Uterus (tissue), 4 donors: ENCODE measurements at places on chromosomes 3 and 15. TPM values are rescaled to one million over a fixed set of nuclear protein-coding genes. Genes with fewer than 3 reads are reported as not detected.
A peak's percentile ranks its signal among the peaks of the same experiment; 100 is the strongest.

- DNase-seq = no peak
Measured at GRCh38 chr3:193346259-193346658, 32.3 kb downstream of the ATP13A5 start.

DNA sequence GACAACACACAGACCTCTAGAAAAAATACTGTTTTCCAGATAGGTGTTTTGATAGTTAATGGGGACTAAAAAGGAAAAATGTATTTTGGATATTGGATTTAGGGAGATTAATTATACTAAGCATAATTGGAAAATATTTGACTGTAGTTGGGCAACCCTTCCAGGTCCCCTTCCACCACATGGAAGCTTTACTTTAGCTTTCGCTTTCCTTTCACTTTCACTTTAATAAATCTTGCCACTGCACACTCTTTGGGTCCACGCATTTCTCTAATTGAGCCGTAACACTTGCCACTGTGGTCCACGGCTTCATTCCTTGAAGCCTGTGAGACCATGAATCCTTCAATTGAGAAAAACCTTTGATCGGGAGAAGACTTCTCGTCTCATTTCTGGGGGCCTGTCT is 15.5 kb downstream of the GLDN start:
- DNase-seq = no peak

TMEM212 gene
- total RNA-seq = not detected

EPHB3 gene
- total RNA-seq = 9.4 TPM

DNA sequence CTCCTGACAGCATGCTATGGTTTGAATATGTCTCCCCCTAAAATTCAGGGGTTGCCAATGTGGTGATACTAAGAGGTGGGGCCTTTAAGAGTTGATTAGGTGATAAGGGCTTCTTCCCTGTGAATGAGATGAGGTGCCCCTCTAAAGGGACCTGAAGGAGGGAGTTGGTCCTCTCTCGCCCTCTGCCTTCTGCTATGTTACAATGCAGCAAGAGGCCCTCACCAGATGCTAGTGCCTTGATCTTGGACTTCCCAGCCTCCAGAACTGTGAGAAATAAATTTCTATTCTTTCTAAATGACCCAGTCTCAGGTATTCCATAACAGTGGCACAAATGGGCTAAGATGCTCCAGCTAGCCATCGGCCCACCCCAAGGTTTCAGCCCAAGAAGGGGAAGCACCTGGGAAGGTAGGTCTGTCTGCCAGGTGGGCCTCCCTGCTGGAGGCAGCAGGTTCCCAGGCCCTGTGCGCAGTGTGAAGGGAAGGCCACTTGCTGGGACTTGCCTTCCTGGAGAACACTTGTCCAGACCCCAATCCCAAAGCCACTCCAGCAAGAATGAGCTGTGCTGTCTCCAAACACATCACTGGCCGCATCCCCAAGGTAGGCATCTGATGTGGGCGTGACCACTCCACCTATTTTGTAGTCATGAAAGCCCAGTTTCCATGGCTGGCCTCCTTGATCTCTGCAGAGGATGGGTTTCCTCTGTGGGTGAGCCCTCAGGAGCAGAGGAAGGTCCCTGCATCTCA is 9.0 kb downstream of the TGM4 start:
- DNase-seq = no peak

GRCh38 chr3:53525765-53526703 is 31.6 kb downstream of the CACNA1D start:
- DNase-seq = peak; percentile 79

DNA sequence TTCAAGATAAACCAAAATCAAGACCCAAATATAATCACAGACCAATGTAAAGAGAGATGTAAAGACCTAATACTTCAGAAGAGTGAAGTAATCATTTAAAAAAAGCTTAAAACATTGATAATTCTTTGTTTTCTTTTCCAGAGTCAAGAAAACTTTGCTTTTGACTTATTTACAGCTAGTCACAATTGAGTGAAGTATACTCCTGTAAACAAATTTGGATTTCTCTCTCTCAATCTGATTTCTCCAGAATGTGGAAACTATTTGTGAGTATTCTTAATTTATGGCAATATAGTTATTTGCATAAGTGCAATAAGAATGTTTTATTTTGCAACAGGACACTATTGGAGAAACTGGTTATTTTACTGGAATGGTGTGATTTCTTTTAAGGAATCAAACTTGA is 43.7 kb upstream of the ZBTB20 start:
- no peak for DNase-seq

GRCh38 chr3:126546549-126547239 is 12.0 kb downstream of the C3orf22 start:
- DNase-seq = peak; percentile 2

PIGZ gene
- 1.4 TPM for total RNA-seq

DNA sequence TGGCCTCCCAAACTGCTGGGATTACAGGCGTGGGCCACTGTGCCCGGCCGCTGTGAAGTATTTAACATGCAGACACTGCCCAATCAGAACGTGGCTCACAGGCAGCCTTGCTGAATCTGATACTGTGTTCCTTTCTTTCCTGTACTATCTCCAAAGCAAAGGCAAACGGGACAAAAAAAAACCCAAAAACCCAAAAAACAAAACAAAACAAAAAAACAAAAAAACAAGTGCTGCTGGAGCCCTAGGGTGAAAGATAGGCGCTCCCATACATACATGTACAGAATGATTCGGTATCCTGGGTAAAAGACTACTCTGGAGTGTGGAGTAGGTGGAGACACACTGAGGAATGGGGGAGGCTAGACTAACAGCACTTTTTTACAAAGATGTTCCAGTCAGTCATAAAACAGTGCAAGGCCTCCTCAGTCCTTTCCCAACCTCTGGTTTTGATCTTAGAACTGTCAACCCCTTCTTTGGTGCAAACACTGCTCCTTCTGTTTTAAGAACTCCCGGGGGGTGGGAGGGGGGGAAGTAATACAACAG is 7.7 kb upstream of the MAP1A start:
- DNase-seq = peak; percentile 36

TICRR gene
- total RNA-seq = not detected
